ENCODE measurements at places on chromosomes 4 and X. TPM values are rescaled to one million over a fixed set of nuclear protein-coding genes. Genes with fewer than 3 reads are reported as not detected.
A peak's percentile ranks its signal among the peaks of the same experiment; 100 is the strongest.

The LGI2 gene
- polyA plus RNA-seq = 4.8 TPM

The STPG2 gene
- polyA plus RNA-seq = 0.43 TPM

The ADH1B gene
- 38.6 TPM for polyA plus RNA-seq

DNA sequence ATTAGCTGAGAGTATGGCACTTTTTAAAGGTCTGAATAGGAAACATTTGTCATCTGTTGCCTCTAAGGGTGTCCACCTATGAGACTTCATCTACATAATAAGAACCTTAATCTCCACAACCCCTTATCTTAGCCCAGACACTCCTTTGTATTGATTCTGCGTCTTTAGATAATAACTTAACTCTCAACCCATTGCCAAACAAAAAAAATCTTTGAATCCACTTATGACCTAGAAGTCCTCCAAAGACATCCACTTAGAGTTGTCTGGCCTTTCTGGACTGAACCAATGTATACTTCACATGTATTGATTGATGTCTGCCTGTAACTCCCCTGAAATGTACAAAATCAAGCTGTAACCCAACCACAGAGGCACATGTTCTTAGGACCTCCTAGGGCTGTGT is 66.0 kb upstream of the CHRNA9 start:
- DNase-seq = no peak

DNA sequence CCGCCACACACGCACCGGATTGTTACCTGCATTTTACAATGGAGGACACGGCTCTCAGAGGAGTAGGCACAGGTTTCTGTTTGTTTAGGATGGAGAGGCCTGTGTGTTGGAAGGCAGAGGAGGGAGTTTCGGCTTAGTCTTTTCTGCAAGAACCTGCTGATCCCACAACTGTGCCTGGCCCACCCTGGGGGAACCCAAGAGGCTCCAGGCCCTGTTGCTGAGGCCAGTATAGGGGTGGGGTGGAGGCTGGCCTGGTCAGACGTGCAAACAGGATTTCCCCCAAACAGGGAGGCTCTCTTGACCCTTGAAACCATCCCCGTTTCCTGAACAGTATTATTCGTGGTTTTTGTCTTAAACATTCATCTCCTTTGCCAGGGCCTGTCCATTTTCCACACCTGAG is 772 bp upstream of the SLC49A3 start:
- no peak for DNase-seq

- peak; percentile 58 for DNase-seq
Measured at GRCh38 chr4:73853246-73853704, at the start of gene PF4V1. Gene PF4V1, plus strand, starts transcription at chr4:73853296. Its CDS starts 67 bp downstream, at chr4:73853363.

Data from kidney (tissue), 22 donors.